HS-27A (cell line): ENCODE measurements at places on chromosomes 1 and 21.

- no peak for DNase-seq
Measured at GRCh38 chr1:153573351-153573750, 7.7 kb upstream of the S100A2 start.

DNA sequence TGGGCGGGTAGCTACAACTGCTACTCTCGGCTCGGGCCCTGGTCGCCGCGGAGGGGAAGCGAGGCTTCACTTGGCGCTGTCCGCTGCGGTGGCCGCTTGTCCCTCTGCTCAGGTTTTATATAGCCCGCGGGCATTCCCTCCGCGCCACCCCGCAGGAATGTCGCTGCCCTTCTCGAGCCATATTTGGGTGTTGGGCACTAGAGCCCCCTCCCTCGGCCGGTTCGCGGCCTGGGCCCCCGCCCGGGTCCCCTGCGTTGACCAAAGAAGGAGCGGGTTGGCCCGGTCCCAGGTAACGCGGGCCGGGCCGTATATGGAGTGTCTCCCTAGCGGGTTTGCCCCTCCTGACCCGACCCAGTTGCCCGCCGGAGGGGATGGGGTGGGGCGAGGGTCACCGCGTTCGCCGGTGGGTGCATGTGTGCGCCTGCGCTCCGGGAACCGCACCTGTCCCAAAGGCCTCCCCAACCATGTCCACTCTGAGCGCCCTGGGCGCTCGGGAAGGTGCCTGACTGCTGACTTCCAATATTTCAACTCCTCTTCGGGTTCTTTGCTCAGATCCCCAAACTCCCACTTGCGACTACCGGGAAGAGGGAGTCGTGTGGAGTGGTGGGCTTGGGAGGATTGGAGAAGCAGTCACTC is at the start of gene ACTA1:
TSS of gene ACTA1 (minus strand) at position 90 of the 636 bp plus-strand sequence. CDS start 979 bp downstream, outside the sequence.
- DNase-seq = no peak

GRCh38 chr1:229410692-229411433 is 23.0 kb downstream of the ACTA1 start:
- DNase-seq = peak; percentile 39

DNA sequence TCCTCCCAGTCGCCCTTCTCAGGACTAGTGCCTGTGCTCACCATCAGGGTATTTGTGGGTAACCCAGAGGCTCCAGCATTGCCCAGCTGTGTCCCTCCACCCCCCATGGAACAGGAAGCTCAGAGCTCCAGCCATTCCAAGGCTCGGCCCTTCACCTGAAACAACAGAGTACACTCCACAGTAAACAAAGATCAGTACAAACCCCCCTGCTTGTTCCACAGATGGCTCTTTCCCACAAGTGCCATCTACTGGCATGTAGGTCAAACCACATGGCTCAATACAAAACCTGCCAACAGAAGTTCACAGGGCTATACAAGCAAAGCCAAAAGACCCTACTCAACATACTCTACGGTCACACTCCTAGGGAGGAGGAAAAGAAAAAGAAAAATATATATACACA is 258.7 kb downstream of the AGBL4 start:
- no peak for DNase-seq

DNA sequence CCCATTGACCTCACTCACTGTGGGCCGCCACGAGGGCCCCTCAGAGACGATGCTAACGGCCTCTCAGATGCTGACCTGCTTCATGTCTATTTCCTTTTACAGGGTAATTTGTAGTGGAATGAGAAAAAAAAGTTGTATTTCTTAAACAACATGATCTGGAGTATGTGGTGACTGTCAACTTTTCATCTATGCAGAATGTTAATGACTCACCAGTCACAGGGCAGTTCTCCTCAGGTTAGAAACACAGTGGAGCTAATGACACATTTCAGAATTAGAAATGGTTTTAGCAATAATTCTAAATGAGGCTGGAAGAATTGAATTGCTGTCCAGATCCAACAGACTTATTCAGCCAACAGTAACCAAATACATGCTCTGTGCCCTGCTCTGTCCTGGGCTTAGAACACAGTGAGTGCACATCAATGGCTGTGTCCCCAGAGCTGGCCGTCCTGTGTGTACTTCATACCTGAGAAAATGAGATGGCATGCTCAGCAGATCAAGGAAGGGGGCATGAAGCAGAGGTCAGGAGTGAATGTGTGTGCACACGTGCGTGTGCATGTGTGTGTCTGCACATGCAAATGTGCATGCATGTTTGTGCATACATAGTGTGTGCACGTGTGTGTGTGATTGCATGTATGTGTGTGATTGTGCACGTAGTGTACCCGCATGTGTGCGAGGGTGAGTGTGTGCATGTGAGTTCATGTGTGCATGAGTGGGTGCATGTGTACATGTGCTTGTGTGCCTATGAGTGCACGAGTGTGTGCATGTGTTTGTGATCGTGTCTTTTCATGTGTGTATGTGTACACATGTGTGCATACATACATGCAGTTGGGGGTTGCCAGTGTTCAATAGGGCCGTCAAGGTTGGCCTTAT is 145.3 kb downstream of the PCBP3 start:
- no peak for DNase-seq

DNA sequence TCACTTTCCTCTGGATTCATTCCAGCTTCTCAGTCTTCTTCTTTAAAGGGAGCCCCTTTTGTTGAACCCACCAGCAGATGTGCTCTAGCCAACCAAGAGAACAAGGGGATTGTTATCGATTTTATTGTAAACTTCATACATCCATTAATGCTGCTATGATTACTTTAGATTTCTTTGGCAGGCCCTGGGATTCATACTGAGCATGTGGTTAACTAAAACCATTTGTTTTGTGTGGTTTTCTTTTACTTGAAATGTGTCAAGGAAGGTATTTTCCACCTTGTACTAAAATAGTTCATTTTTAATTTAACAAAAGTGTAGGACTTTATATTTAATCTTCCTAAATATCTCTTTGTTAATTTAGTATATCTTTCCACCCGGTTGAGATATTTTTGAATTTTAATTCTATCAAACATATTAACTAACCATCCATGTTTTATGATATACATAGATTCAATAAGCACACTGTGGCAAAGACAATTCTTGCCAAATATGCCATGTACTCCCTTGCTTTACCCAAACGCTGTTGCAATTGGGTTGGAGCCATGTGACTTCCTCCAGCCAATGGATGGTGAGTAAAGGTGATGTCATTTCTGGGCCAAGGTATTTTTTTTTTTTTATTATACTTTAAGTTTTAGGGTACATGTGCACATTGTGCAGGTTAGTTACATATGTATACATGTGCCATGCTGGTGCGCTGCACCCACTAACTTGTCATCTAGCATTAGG is 74.2 kb upstream of the LRRC8D start:
- no peak for DNase-seq

DNA sequence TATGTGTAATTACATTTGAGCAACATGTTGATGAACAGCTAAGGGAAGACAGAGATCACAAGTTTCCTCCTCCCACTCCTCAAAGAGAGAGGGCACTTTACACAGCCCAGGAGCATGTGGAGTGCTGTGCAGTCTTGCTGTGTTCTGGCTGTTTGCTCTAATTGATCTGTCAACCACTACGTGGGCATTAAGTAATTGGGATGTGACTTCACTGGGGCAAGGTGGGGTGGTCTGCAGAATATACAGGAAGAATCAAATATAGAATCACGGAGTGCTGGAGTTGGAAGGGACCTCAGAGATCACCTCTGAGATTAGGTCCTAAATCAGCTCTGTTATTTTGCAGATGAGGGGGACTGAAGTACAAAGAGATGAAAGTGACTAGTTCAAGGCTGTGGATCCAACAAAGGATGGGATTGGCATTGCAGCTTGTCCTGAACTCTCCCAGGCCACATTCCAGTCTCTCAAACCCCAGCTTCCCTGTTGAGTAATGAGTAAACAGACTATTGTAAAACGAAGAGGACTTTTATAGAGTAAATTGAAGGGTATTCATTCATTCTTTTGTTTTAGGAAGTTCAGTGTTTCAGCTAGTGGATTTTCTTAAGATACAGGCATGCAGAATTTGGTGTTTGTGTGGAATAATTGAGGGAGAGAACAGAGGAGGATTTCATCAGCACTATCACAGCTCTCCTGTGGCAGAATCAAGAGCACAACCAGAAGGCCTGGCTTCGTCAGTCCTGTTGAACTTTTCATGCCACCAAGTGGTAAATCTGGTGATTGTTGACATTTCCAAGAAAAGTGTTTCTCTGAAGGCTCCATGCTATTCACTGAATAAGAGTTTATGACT is 22.4 kb downstream of the NOS1AP start:
- DNase-seq = no peak

DNA sequence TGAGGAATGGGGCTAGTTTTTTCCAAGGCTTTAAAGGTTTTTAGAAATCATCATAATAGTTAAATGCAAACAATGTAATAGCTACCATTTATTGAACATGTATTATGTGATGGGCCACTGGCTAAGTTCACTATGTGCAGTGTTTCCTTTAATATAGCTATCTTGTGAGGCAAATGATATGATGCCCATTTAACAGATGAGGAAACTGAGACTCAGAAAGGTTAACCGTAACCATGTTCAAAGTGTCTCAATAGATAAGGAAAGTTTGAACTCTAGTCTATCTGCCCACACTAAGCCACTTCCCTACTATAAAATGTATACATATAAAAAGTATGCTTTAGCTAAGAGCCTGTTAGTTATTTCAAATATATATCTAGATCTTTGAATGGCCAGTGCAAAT is 64.8 kb downstream of the GNG12 start:
- no peak for DNase-seq

DNA sequence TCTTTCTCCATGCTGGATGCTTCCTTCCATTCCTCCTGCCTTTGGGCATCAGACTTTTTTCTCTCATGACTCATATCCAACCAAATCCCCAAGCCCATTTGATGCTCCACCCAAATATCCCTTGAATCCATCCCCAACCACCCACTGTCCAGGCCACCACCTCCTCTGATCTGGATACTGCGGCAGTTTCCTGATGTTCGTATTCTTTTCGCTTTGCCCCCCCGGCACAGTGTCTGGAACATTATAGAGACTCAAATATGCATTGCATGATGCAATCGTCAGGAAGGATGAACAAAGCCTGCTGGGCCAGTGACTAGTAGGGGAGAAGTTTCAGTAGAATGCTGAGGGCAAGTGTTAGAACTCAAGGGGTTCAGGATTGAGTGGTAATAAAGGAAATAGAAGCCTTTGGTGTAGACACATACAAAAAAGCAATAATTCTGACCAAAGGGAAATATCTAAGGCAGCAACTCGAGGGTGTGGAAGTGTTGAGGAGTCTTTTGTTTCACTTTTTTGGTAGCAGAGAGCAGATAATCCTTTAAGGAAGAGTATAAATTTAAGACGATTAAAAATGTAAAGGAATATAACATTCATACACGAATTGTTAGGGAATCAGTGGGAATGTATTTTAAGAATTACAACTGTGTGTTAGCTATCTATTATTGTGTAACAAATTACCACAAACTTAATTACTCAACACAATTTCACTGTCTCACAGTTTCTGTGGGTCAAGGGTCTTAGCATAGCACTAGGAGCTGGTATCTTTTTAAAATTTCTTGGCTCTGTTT is 7.5 kb downstream of the S100A11 start:
- DNase-seq = peak; percentile 57

DNA sequence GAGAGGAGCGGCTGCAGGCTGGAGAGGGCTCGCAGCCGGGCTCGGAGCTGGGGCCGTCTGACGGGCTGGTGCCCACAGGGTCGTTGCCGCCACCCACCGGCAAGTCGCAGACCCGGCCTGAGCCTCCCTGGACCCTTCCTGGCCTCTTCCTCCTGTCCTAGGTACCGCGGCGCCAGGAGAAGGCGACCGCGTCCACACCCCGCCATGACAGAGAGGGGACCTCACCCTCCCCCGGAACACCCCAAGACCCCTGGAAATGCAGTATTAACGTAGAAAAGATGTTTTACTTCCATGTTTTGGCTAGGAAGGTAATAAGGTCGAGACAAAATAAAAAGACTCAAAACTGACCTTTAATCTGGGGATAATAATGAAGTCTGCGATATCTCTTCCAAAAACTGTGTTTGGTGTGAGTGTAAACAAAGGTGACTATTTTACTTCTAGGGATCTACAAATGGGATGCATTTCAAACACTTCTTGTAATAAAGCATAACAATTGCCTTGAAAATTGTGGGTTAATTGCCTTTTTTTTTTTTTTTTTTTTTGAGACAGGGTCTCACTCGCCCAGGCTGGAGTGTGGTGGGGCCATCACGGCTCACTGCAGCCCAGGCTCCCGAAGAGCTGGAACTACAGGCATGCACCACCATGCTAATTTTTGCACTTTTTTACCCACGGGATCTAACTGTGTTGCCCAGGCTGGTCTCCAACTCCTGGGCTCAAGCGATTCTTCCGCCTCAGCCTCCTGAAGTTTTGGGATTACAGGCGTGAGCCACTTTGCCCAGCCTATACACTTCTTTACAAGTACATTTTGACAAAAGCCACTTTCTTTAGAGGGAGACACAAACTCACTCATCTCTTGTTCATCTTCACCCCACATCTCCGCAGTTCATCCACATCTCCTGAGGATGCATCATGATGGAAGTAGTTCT is 838 bp upstream of the RSRP1 start:
- DNase-seq = no peak

GRCh38 chr1:20197329-20197791 is 11.0 kb upstream of the PLA2G2C start:
- no peak for DNase-seq

- DNase-seq = no peak
Measured at GRCh38 chr21:37986751-37987399, 70.6 kb upstream of the KCNJ6 start.

DNA sequence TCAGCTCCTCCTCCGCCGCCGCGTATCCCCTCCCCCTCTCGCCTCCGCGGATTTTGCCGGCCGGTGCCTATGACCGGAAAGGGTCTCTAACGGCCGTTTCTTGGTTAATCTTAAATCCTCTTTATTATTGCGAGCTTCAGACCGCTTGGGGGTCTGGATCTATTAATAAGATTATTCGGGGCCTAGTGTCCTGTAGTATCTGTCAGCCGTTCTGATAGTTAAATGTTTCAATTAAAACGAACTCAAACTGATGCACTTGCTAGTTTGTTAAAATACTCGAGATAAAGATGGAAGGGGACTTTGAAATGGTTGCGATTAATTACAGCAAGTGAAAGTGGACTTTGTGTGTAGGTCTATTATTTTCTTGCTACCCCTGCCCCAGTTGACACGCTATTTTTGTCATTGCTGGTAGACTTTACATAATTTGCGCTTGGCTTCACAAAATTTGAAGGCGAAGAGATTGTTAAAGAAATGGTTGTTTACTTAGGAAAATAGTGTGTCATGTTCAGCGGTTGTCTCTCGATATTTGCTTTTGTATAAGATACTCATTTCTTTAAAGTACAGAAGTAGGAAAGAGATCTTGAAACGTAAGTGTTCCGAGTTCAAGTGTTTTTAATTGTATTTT is 779 bp downstream of the SON start:
- no peak for DNase-seq

- DNase-seq = no peak
Measured at GRCh38 chr1:70440642-70441391, 29.7 kb downstream of the CTH start.

- DNase-seq = no peak
Measured at GRCh38 chr1:198793714-198794113, 154.9 kb downstream of the PTPRC start.
